ENCODE measurements at places on chromosomes 3 and 15.

DNA sequence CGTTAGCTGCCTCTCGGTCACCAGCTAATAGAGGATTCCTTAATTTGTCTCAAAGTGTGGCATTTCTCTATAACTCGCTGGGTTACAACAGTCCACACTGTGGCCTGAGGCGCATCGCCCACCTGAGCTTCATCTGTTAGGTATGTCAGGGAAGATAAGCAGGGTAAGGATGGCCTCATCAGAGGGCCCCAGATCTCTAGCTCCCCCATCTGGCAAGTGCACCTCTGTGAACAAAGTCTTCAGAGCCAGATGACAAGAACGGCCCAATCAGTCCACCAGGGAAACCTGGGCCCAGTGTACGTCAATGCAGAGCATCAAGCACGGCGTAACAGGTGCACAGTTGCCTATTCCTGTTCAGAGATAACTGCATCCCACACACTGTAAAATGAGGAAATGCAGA is 23.2 kb downstream of the FRG2C start:
- no peak for DNase-seq

DNA sequence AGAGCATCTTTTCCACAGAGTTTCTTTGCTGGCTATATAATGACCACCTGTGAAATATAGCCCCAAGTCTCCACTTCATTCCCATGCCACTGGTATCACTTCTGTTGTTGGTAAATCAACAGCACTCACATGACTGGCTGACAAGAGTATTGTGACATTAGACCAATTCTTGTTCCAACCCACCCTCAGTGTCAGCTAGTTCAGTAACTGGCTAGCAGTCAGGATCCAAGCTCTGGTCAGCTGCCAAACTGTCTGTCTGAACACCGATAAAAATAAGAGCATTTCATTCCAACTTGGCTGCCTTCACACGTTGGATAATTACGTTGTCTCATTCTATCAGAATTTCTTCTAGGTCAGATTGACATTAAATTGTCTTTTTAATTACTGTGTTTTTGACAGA is 166.5 kb downstream of the USP13 start:
- no peak for DNase-seq

DNA sequence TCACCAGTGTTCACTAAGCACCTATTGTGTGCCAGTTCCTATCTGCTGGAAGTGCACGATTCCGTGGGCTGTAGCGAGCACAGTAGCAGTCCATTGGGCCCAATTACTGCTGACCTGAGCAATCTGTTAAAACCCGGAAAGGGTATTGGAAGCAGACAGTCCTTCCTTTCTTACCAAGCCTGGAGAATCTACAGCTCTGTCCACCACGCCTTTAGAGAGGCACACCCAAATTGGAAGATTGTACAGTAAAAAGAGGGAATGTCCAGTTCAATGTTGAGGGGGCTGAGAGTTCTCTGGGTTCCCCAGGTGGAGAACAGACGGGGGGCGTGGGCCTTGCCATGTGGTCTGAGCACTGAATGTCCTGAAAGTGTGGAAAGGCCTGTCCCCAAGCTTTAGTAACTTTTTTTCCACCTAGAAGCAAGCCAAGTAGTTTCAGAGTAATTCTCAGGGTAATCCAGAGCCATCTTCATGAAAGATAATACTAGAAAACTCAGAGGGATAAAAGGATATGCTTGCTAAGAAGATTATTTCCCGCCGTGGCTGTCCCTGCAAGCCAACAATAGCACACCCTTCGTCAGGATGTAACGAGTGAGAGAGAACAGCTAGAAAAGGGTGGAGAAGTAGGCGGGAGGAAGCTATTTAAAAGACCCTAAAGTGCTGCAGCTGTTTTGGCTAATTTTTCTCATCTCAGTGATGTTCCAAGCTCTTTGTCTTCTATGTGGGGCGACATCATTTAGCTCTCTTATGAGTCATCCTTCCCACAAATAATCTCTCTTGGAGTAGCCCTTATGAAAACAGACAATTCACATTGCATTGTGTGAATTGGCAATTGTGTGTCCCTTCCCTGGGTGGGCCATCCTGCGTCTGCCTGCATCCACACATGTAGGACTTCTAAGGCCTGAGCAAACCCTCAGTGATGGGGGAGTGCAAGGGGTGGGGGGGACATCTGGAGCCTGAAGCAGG is 181.0 kb downstream of the ATG7 start:
- peak; percentile 75 for DNase-seq

DNA sequence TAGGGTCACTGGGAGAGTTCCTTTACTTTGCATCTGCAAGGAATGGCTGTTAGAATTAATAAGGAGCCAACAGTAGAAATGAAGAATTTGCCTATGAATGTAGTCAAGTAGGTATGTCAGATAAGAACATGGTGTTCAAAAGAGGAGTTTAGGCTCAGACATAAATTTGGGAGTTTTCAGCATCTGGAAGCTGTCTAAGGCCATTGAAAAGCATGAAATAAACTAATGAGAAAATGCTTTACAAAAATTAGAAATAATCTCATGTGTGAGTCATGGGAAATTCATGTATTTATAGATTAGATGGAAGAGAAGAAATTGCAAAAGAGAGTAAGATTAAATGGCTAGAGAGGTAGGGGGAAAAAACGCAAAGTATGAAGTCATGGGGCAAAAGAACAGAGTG is 201.9 kb downstream of the DIPK2A start:
- DNase-seq: no peak

DNA sequence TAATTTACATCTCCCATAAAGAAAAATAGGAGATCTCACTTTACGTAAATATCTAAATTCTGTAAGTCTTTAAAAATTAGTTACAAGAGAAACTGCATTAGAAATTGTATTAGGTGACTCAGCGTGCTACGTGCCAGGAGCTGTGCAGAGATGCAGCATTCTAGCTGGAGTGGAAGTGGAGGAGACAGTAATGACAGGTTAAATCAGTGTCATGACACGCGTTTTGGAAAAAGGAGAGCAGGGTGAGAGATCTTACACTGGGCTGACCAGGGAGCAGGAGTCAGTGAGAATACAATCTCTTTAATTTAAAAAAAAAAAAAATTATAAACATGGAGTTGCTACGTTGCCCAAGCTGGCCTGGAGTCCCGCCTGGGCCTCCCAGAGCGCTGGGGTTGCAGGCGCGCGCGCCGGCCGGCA is 635 bp downstream of the TUBGCP5 start:
- peak; percentile 69 for DNase-seq

- no peak for DNase-seq
Observed at GRCh38 chr3:65889707-65890099, 149.0 kb downstream of the MAGI1 start.

DNA sequence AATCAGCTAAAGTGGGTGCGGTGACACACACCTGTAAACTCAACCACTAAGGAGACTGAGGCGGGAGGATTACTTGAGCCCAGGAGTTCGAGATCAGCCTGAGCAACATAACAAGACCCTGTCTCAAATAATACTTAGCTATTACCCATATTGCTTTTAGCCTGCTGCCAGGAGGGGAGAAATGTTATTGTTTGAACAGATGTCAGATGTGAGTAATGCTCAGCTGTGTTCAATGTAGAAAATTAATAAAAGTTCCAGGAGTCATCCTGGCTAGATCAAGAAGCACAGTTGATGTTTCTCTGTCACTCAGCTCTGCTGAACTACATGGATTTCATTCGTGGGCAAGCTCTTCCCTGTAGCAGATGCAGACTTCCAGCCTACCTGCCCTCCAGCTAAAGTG is 22.2 kb downstream of the LSM3 start:
- no peak for DNase-seq

GRCh38 chr15:74732846-74733245 is 7.5 kb upstream of the CYP1A1 start:
- DNase-seq: no peak

GRCh38 chr3:37287776-37288175 is 113.4 kb upstream of the LRRFIP2 start:
- DNase-seq: peak; percentile 37

DNA sequence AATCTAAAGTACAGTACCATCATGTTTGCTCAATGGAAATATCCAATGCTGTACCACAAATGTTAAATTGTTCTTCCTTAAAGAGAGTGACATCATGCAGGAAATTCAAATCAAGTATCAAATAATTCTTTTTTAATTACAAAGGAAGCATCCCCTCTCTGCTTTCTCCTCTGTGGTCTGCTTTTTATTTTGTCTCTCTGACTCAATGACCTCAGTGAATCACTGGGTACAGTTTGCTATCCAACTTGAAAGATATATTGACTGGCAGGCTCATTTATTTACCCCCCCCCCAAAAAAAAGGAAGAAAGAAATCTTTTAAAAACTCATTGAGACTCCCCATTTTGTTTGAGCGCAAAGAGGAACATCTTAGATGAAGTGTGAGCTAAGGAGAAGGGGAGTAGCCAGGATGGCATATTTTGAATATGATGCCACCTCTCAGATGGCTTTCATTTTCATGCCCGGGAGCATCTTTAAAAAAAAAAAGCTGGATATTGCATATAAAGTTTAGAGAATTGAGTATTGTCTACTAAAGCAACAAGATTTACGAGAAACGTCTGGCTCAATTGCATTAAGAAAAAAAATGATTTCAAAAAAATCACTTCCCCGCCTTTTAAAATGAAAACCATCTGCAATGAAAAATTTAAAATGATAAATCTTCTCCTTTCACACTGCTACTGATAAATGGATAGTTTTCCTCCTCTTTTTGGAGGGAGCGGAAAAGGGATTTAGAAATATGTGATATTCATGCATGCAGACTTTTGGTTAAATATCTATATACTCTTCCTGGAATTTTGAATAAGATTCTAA is 307.1 kb upstream of the DPH6 start:
- DNase-seq: no peak

DNA sequence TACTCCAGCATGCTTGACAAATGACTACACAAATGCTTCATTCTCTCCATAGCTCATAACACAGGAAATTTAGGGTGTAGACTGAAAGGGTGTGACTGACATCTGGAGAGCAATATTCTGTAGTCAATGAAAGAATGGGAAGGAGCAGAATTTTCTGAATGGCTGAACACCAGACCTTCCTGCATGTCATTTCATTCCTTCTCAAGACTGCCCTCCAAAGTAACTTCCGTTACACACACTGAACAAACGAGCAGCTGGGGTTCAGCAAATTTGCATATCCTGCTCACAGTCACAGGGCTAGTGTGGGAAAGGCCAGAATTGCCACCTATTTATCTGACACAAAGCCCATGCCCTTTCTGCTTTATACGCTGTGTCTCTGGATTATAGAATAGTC is 325.0 kb upstream of the CFAP20DC start:
- DNase-seq: no peak

GRCh38 chr3:140273542-140274195 is 338.7 kb downstream of the CLSTN2 start:
- no peak for DNase-seq

DNA sequence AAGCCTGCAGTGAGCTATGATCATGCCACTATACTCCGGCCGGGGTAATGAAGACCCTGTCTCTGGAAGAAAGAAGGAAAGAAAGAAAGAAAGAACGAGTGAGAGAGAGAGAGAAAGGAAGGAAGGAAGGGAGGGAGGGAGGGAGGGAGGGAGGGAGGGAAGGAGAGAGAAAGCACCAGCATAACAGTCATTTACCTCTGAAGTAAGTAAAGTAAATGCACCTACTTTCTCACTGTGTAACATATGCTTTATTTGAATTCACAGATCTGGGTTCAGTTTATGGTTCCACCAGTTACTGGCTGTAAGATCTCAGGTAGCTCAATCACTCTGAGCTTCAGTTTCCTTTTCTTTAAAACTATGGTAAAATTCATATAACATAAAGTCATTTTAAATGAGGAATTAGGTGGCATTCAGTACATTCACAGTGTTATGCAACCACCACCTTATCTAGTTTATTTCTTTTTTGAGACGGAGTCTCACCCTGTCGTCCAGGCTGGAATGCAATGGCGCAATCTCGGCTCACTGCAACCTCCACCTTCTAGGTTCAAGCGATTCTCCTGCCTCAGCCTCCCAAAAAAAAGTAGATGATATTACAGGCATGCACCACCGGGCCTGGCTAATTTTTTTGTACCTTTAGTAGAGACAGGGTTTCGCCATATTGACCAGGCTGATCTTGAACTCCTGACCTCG is 16.1 kb upstream of the RAD54L2 start:
- DNase-seq: peak; percentile 4

GRCh38 chr3:53069422-53070068 is 23.7 kb upstream of the SFMBT1 start:
- peak; percentile 43 for DNase-seq

Data from choroid plexus epithelial cell (primary cell).